ENCODE measurements at places on chromosomes 3 and 15.

- no peak for DNase-seq
These were observed 7.2 kb downstream of the FOXL2 start for GRCh38 chr3:138939561-138940241.

GRCh38 chr3:12275974-12276650 lies 12.8 kb upstream of the PPARG start:
- DNase-seq, result no peak

- no peak for DNase-seq
These were observed 6.3 kb downstream of the STARD5 start for GRCh38 chr15:81317642-81318017.

GRCh38 chr3:183743231-183743630 lies 45.6 kb downstream of the YEATS2 start:
- DNase-seq, result no peak

DNA sequence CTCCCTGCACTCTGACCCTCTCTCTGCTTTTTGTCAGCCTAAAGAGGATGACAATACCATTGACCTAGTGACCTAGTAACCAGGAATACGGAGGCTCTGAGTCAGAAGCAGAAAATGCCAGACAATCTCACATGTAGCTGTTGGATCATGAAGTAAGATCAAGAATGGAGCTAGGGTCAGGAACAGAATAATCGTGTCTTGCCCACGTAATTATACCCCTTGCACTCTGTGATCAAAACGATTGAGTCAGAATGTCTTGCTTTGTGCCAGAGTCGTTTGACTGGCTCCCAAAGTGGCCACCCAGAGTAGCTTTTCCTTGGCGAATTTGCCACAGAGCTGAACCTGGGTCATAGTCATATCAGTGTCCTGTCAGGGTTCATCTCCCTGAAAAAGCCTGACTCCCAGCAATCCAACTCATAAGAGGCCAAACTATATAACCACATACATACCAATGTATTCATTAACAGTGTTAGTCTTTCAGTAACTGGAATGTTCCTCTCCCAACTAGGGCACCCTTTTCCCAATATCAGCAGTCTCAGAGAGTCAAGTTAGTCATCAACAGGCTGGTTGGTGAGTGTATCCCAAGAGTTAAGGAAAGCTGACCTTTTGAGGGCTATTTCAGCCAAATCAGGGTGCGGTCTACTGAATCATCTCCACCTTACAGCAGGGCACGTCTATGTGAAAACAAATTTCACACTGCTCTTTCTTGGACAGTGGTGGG lies 5.0 kb upstream of the CDV3 start:
- DNase-seq, result no peak

- no peak for DNase-seq
These were observed 873 bp downstream of the CAPN7 start for GRCh38 chr3:15206662-15207576.

- no peak for DNase-seq
These were observed 156.7 kb downstream of the ANO10 start for GRCh38 chr3:43465109-43465508.

DNA sequence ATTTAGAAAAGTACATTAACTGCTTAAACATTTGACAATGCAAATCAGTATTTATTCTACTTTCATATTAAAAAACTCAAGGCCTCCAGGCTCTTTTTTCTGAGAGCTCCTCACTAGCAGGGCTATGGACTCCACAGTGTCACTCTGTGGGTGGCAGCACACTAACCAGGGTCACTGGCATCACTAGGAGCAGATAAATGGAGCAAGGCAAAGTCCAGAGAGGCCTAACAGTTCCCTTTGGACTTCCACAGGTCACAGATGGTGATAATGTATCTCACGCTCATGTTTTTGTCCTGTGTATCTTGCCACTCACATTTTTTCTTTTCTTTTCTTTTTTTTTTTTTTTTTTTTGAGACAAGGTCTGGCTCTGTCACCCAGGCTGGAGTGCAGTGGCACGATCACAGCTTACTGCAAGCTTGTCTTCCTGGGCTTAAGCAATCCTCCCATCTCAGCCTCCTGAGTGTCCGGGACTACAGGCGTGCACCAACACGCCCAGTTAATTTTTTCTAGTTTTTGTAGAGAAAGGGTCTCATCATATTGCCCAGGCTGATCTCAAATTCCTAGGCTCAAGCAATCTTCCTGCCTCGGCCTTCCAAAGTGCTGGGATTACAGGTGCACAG lies 7.8 kb downstream of the SPG21 start:
- DNase-seq, result no peak

GRCh38 chr3:152096280-152096906 lies 172.3 kb upstream of the MBNL1 start:
- no peak for DNase-seq

GRCh38 chr15:49174902-49175301 lies 4.9 kb downstream of the GALK2 start:
- DNase-seq, result no peak

GRCh38 chr3:133054586-133054985 lies 16.4 kb downstream of the TMEM108 start:
- no peak for DNase-seq

GRCh38 chr3:52636673-52637072 lies 49.0 kb downstream of the PBRM1 start:
- DNase-seq, result no peak

DNA sequence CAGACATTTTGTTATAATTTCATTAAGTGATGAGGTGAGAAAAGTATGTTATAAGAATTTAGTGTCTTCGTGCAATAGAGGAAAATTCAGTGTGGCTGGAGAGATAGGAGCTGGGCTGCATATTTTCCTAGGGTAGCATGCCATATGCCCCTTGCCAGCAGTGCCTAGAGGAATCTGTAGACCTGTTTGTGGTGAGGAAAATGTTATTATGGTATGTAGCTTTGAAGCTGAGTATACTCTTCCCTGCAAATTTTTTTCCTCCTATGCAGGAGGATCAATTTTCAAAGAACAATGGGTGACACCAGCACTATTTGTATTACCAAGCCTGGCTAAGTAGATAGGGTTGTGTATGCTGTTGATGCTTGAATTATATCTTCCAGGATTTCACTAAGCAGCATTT lies 200.6 kb downstream of the EDEM1 start:
- no peak for DNase-seq

GRCh38 chr3:196736670-196737374 lies 2.8 kb upstream of the PAK2 start:
- no peak for DNase-seq

DNA sequence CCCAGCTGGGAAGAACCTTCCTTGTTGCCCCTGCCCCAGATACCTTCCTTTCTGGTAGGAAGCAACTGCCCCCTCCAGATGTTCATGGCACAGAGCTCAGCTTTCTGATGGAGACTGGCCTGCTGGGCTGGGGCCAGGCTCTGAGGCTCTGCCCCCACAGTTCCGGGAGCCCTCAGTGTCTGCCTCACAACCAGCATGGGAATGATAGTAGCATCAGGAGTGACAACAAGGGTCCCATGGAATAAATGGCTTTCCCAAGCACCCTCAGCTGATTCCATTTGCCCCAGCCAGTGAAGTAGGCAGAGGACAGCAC lies 65.6 kb upstream of the IQSEC1 start:
- DNase-seq, result no peak

GRCh38 chr3:121943431-121943830 lies 49.2 kb downstream of the SLC15A2 start:
- DNase-seq, result no peak

DNA sequence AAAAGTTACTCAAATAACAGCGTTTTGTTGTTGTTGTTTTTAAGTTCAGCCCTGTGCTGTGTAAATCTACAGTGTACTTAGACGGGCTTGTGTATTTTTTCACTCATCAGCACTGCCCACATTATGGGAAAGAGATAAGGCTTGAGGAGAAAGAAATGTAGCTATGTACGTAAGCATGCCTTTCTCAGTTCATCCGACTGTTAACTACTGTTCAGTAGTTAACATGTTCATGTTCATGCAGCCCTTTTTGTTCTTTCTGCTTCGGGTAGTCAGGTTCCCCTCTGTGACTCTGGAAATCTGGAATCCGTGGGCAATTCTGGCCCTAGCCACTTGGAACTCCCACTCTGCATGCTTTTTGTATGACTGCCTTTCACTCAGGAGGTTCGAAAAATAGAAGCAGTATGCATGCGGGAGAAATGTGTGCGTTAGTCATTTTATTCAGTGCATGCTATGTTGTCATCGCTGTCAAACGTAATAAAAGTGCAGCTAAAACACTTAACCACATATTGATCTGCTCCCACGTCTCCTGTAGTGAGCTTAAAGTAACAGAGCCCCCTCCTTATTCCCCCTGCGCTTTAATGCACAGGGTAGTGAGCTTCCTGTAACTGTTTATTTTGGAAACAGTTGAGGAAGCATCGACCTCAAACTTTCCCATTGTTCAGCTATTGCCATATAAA lies 283.1 kb upstream of the NR2F2 start:
- DNase-seq, result no peak

DNA sequence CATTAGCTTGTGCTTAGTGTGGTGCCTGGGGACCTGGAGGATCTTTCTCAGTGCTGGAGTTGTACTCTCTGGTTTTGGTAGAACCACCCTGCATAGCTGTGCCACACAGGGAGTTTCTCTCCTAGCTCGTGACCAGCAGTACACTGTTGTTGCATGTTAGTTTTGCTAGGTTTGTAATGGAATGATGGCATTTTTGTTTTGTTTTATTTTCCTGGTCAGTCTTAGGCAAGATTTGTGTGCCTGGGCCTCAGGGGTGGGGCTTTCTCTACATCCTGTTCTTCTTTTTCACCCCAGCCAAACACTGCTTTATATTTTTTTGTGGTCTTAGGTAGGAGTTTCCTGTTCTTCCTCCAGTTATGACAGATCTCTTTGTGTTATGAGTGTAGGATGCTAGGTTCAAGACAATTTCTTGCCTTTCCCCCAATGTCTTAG lies 534.5 kb upstream of the KCNMB2 start:
- no peak for DNase-seq
